ENCODE measurements at places on chromosomes 1 and 21.
A peak's percentile ranks its signal among the peaks of the same experiment; 100 is the strongest.

GRCh38 chr1:94418664-94419655 lies 771 bp downstream of the ABCD3 start:
- peak; percentile 25 for DNase-seq

GRCh38 chr1:223183268-223183862 lies 40.3 kb upstream of the TLR5 start:
- no peak for DNase-seq

GRCh38 chr21:42696501-42697040 lies 43.1 kb downstream of the PDE9A start:
- DNase-seq = no peak

DNA sequence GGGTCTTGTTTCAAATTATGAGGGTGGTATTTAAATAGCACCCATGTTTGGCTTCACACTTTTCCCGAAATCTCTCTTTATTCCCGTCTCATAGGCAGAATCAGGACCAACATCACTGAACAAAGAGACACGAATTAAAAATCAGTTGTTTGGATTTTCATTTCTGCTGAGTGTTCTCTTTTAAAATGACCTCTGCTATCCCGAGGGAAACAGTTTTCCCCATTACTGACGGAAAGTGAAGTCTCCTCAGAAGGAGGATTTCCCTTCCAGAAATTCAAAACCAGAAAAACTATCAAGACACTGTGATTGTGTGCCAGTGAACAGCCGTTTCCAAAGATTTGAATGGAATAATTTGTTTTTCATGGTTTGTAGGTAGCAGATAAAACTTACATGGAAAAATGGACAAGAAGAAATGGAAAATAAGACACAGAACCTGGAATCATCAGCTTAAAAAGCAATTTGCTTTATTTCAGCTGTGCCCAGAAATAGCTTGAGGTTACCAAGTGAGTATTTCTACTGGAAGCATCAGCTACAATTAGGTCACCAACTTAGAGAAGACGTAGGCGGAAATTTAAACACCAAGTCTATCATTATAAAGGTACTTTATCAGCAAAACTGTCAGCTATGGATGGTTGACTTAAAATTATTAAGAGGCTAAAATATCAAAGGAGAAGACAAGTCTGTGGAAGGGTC lies 68.5 kb downstream of the RUNX1 start:
- DNase-seq = no peak

DNA sequence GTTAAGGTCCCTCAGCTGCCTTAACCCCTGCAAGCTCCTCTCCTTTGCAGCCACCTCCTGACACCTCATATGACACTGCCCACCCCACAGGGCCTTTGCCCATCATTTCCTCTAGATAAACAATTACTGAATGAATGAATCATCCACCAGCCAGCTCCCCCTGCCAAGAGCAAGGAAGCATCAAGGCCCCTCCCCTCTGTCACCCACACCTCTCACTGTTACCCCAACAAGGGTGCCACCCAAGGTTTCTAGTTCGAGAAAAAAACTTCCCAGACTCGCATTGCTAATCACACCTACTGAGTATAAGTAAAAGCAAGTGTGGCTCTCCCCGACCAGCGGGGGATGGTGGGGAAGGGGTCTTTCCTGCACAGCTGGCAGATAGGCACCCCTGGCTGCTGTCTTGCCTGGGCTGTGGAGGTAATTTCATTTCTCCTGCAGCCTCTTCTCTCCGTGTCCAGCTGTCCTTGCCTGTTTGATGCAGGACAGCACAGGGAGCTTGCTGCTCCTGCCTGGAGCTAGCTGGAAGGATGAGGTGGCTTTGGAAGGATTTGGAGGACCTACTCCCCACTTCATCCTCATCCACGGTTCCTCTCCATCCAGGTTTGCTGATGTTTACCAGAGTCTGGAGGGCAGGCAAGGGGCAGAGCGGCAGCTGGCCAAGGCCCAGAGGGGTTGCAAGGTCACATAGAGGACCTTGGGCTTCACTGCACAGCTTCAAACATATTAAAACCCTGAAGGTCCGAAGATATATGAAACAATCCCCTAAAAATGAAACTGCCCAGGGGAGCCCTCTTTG lies 33.1 kb upstream of the LBR start:
- no peak for DNase-seq

DNA sequence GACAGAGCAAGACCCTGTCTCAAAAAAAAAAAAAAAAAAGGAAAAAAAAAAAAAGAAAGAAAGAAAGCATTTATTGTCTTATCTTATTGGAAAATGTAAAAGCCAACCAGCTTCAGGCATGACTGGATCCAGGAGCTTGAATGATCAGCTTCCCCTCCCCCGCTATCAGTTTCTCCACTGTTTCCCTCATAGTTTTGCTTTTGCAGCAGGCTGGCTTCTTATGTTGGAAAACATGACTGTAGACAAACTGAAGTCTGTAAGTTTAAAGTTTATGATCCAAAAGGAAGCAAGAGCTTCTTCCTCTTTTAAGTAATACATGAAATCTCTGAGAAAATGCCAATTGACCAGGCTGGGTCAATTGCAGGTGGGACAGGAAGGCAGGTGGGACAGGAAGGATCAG lies 52.2 kb downstream of the FHAD1 start:
- DNase-seq = no peak

DNA sequence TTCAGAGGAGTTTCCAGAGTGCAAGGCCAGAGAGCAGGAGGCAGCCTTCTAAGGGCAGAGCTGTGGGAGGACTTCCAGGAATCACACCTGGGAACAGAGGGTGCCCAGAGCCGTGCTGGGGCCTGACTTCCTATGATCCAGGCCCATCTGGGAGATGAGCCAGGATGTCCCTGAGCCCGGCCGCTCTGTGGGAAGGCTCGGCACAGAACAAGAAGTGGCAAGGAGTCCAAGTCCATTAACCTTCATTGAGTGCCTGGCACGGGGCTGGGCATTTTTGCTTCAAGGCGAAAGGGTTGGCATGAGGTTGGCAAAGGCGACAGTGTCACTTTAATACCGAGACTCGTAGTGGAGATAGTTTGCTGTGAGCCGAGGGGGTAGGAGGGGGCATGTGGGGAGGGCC lies 18.2 kb downstream of the TMEM201 start:
- no peak for DNase-seq

GRCh38 chr1:231964961-231965360 lies 338.4 kb downstream of the DISC1 start:
- DNase-seq = no peak

DNA sequence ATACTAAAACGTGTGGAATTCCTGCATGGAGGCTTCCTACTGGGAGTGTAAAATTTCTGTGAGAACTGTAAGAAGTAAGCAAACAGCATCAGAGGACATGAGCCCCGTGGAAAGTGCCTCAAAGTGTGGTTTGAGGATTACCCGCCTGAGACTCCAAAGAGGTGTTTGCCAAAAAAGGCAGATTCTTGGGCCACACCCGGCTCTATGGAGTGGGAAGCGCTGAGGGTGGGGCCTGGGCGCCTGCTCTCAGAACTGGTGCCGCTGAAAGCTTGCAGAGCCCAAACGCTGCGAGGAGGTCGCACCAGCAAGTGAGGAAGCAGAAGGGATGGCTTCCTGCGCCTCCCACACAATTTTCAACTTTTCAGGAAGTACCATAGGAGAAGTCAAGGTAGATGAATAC lies 43.0 kb upstream of the PSEN2 start:
- peak; percentile 1 for DNase-seq

GRCh38 chr1:52182874-52183400 lies 41.0 kb downstream of the ZFYVE9 start:
- DNase-seq = no peak

DNA sequence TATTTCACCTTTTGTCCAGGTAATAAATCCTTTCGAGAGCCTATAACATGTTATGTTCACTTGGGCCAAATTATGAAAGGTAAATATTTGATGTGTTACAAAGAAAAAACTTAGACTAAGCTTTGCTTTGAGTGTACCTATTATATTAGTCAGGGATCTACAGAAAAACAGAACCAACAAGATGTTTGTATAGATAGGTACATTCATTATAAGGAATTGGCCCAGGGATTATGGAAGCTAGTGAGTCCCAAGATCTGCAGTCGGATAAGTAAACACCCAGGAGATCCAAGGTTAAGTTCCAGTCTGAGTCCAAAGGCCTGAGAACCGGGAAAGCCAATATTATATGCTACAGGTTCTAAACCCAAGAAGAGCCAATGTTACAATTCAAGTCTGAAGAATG lies 234.5 kb downstream of the NRIP1 start:
- no peak for DNase-seq

- no peak for DNase-seq
Measured at GRCh38 chr1:200740571-200741208, 2.0 kb downstream of the CAMSAP2 start.

DNA sequence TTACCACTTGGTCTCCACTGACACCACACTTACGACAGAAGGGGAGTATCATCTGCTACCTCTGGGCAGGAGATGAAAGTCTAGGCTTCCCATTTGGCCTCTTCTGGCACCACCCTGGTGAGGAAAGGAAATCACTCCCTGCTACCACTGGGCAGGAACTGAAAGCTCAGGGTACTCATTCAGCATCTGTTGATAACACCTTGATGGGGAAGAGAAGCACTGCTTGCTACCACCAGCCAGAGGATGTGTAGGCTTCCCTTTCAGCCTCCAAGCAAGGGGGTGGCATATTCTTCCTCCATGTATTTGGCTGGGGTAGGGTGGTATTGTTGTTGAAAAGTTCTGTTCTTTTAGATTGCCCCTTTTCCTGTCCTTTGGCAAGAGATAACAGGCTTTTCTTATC lies 115.0 kb downstream of the ACBD6 start:
- DNase-seq = no peak

DNA sequence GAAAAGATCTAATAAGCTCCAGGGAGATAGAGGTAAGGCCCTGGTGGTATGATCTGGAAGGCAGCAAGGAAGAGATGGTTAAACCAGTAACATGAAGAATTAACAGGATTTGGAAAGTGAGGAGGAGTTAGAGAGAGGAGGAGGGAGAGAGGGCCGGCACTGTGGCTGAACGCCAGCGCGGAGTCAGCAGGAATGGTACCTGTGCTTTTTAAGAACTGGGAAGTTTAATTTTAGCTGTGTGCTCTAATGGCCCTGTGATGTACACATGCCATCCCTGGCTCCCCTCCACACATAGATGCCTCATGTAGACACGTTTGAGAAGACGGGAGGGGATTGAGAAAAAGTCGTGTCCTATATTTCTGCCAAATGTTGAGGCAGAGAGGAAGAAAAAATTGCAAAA lies 13.8 kb upstream of the AVPR1B start:
- DNase-seq = no peak

DNA sequence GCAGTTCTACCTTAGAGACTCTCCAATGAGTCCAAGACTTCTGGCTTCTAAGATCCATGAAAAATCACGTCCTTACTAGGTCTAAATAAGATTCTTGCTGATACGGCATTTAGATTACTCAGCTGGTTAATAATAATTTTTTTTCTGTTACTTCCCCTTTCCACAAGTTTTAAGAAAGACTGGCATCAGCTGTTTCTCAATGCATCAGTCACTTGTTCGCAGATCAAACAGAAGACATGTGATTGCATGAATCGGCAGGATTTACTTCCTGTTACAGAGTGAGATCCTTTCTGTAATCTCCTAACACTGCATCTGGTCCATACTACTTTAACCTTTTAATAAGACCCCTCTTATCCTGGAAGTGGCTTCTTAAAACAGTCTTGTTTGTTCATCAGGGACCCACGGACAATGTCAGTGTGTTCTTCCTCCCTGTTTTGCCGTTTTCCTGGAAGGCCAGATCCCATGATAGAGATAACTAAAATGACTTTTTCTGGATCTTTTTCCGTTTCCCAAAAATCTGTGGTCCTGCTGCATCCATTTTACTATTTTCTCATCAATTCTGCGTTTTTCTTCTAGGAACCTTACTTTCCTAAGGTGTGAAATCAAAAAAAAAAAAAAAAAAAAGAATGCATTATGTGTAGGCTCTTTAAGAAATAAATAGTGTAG lies 6.1 kb downstream of the NPL start:
- DNase-seq = no peak

DNA sequence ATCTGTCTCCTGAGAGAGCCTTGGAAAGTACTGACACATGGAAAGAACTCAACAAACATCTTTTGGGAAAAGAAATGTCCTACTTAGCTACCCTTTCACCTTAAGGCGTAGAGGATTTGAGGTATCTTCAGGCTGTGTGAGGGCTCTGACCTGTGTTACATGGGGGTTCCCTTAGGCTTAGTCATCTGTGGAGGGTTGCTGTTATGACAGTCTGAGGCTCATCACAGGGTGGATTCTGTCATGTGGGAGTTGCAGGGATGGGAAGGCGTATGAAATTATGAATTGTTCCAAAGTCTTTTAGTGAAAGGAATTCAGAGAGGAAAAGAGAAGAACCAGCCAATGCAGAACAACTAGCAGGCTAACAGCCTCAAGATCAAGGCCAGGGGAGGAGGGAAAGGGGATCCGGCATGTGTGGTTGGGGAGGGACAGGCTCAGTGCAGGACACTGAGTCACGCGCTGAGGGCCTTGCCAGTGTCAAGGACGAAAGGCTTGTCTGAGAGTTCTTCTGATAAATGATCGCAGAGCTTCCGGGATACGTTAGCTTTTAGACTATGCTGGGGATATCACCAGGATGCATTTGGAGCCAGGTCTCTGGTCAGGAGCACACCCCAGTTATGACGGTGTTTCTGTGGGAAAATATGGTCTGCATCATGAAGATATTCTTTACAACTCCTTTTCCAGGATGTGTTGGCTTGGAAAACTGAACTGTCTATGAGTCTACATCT lies 24.6 kb upstream of the PLA2G2C start:
- no peak for DNase-seq

GRCh38 chr1:205588636-205589035 lies 43.2 kb downstream of the ELK4 start:
- DNase-seq = peak; percentile 37

DNA sequence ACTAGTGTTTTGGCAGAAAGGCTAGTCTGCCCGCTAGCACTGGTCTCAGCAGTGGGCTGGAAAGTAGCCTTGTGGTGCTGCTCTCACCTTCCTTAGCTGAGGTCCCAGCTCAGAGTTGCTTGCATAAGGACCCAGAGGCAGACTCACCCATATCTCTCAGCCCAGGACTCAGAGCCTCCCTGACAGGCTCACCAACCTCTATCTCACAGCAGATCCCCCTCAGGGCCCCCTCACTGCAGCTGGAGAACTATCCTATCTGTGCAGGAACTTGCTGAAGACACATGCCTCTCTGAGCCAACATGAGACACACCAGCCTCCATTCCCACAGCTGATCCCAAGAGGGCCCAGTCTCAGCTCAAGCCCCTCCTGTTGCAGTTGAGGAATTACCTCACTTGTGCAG lies 82.6 kb downstream of the IARS2 start:
- DNase-seq = no peak

DNA sequence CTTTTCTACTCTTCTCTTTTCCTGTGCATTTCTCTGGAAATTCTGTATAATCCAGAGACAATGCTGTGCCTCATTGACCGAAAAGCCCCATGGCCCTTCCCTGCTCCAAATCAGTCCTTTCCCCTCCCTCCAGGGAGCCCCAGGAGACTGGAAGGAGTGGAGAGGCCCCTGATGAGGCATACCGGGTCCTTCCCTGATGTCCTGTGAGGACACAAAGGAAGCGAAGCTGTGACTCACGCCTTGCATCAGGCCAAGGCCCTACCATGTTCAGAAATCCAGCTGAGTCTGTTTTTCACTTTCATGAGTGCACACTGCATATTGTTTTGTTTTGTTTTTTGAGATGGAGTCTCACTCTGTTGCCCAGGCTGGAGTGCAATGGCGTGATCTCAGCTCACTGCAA lies 38.7 kb upstream of the BECN2 start:
- no peak for DNase-seq

- DNase-seq = no peak
Measured at GRCh38 chr1:107626073-107626796, 338.7 kb downstream of the VAV3 start.

GRCh38 chr1:182410138-182410537 lies 9.7 kb upstream of the TEDDM1 start:
- no peak for DNase-seq

GRCh38 chr1:101522486-101522885 lies 285.7 kb downstream of the S1PR1 start:
- no peak for DNase-seq

Data from activated T-cell treated with anti-CD3 and anti-CD28 coated beads for 48 hours (primary cell).